ENCODE measurements at places on chromosomes 12 and 14.
A peak's percentile ranks its signal among the peaks of the same experiment; 100 is the strongest.

DNA sequence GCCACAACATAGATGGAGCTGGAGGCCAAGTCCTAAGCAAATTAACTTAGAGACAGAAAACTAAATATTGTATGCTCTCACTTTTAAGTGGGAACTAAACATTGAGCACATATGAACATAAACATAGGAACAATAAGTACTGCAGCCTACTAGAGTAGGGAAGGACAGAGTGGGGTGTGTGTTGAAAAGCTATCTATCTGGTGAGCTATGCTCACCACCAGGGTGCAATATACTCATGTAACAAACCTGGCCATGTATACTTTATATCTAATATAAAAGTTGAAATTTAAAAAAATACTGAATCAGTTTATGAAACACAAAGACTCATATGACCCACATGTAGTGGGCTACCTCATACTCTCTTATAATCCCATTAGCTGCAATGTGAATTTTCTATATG lies 1305.0 kb downstream of the LRFN5 start:
- no peak for DNase-seq

DNA sequence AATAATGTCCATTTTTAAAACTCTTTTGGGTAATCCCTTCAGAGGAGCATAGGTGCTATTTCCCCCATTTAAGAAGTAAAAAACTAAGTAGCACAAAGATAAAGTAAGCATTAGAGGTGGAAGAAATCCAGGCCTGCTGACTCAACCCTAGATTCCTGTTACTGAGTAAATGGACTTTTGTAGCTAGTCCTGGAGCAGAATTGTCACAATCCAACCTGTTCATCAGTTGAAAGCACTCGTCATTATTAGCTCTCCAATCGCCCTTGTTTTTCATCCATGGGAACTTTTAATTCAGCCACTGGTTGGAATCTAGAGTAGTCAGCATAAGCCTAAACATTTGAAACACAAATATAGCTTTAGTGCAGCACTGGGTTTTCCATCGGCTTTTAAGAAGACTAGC lies 139.5 kb upstream of the AMIGO2 start:
- DNase-seq, result no peak

- DNase-seq, result no peak
Measured at GRCh38 chr12:107518868-107519267, 166.7 kb upstream of the PWP1 start.

GRCh38 chr12:124865728-124866127 lies 2.1 kb upstream of the SCARB1 start:
- DNase-seq, result no peak

DNA sequence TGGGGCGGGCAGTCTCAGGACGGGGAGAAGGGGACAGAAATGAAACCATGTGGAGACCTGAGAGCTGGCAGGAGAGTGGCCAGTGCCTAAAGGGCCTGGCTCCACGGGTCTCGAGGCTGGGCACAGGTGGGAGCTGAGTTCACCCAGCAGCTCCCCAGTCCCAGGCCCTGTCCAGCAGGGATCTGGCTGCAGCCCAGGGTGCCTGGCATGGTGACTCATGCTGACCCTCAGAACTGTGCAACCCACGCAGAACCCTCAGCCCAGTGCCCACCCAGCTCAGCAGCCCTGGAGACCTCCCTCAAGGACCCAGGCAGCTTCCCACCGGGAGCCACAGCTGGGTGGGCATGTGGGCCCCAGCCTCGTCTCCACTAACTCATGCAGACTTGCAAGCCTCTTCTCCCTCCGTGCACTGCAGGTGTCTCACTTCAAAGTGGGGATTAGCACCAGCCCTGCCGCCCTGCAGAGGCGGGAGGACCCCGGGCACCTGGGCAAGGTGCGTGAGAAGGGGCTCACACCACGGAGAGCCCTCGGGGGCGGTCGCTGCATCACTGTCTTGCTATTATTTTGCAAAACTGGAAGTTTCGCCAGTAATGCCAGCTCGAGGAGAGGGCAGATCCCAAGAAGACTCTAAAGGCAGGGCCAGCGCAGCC lies 46.3 kb downstream of the CCNK start:
- no peak for DNase-seq

DNA sequence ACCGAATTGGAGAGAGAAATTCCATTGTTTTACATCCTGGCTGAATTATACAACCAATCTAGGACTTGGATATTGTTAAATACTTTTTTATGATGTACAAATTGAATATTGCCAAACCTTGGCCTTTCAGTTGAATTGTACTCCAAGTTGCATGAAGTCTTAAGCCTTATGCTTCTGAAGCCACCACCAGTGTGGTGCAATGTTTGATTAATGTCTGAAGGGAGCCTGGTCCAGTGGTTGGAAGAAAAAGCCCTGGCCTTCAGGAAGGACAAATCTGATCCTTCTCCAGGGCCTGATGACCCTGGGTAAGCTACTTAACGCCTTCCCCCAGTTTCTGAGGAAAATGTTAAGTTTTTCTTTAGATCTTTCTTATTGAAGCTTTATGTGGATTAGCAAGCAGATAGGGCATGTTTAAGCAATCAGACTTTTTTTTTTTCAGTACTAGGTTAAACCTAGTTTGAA lies 72.0 kb downstream of the PAPOLA start:
- DNase-seq, result no peak

DNA sequence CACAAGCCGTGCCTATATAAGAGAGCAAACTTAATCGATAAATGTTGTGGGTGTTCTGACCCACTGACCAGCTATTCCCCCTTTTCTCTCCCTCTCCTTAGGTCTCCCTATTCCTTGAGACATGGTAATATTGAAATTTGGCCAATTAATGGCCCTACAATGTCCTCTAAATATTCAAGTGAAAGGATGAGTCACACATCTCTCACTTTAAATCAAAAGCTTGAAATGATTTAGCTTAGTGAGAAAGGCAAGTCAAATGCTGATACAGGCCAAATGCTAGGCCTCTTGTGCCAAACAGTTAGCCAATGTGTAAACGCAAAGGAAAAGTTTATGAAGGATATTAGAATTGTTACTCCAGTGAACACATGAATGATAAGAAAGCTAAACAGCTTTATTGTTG lies 102.2 kb upstream of the CPNE8 start:
- DNase-seq, result no peak

- DNase-seq, result no peak
Measured at GRCh38 chr12:70842136-70842535, 78.4 kb downstream of the PTPRR start.

GRCh38 chr14:52609445-52610044 lies 56.9 kb downstream of the GPR137C start:
- DNase-seq, result no peak

DNA sequence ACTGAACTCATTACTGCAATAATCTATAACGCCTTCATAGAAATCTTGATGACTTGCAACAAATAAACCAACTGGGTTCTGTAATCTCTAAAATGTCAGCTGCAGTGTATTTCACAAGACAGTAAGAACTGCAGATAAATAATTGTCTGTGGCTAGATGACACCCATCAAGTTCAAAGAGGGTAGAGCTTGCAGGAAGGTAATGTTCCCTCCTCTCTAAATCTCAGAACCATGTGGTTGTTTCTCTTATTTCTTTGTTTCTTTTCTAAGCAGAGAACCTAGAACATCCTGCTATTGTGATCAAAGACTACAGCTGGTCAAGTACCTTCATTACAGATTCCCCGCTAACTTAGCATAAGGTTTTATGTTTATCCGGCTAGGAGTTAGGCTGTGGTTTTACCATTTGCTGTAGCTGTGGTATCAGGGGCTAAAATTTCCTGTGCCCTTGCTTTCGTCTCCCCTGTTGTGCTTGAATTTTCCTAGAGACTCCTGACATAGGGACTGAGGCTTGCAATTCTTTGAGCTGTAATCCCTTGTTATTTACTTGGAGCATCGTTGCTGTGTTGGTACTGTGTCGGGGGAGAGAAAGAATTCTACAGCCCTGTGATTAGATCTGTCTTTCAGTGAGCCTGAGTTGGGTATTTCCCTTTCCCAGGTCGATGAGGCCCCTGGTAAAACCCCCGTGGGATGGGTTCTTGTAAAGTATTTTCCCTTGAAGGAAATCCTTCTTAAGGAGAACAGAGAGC lies 253.1 kb upstream of the BTG1 start:
- no peak for DNase-seq

DNA sequence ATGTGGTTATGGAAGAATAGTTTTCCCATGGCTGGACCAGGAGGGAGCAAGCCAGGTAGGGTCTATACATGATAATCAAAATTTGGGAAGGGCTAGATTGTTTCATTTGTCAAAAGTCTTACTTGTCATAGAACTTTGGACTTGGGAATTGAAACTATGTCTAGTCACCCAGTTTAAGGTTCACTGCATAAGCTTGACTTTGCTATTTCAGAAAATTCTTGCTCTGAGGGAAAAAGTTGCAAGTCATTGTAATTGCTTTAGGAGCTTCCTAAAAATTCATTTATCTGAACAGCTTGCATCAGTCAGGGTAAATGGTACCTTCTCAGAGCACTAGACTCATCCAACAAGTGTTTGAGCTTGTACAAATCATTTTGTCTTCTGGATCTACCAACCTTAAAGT lies 1194.7 kb downstream of the GALC start:
- no peak for DNase-seq

DNA sequence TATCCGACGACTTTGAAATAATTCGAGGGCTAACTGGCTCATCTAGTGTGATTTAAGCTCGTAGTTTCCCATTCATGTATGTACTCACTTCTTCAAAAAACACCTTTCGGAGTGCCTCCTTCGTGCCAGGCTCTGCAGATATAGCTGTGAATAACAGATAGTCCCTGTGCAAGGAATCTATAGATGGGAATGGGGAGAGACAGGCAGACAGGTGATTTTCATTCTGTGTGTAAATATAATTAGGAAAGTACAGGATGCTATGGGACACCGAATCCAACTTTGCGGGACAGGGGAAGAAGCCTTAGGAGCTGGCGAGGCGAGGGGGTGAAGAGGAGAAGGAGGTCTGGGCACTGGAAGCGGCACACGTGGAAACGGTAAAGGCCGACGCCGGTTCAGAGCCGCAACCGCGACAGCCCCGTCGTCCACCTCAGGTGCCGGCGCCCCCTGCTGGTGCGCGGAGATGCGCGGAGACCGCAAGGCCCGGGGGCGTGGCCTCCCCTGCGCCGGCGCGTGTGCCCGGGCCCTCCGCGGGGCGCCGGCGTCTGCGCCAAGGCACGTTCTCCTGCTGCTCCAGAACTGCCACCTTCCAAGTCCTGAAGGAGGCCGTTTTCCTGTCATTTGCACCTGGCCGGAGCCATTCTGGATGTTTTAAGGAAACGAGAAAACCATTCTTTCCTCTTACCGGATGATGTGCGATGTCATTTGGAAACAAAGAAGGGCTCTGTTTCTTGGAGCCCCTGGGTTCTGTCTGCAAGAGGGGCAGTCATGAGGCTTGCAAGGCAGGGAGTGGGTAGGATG lies 18.0 kb upstream of the CACNA1C start:
- DNase-seq, result peak; percentile 58

- DNase-seq, result no peak
Measured at GRCh38 chr14:104819361-104819781, 18.5 kb downstream of the ZBTB42 start.

DNA sequence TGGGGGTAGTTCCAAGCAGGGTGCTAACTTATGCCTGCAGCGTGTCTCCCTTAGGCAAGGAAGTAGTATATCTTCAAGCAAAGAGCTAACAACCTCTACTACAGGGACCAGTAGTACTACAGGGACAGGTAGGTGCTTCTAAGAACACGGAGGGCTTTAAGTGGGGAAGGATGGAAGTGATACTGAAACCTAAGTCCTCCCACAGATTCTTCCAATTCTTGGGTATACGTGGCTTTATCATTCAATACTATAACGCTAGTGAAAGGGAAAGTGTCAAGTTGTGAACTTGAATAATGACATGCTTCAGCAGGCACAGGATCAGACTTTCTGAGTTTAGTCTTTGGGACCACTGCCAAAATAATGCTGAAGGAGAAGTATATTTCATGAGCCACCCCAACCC lies 241.7 kb downstream of the CEP128 start:
- DNase-seq, result no peak

GRCh38 chr12:127174881-127175280 lies 1092.1 kb upstream of the TMEM132C start:
- DNase-seq, result no peak

- DNase-seq, result no peak
Measured at GRCh38 chr12:14394317-14395073, 29.0 kb downstream of the ATF7IP start.

DNA sequence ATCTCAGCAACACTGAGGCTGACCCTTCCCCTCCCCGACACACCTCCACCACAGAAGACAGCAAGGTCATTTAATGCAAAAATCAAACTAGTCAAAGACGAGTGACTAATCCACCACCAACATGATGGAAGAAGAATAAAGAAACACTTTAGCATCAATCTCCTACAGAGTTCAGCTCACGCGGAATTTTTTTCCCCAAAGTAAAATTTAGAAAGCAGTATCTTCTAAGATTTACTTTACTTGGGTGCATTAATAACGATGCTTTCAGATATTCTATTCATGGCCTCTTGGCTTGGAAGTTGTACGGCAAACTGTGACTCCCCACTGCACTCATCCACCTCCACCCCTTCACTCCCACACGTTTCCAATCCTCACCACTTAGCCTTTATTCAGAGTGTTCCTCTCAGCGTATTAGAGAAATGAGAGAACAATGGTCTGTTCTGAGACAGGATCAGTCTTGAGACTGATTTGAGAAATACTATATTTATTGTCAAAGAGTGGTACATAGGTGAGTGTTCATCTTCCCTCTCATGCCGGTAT lies 1.9 kb downstream of the EGLN3 start:
- no peak for DNase-seq

DNA sequence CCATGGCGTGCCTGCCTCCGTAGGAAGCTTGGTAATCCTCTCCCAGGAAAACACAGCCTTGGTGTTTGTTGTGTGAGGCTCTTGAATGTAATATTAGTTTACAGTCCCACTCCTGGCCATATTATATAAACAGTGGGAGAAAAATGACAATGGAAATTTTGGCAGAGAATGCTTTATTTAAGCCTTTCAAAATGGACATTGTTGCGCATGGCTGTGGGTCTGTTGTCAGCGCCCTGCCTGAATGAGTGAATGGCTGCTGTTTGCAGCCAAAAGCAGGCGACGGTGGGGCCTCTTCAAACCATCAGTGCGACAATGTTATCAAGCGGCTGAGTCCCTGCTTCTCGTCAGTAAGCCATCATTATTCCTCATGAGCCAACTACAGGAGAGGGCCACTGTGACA lies 201.8 kb upstream of the RMST start:
- DNase-seq, result no peak

DNA sequence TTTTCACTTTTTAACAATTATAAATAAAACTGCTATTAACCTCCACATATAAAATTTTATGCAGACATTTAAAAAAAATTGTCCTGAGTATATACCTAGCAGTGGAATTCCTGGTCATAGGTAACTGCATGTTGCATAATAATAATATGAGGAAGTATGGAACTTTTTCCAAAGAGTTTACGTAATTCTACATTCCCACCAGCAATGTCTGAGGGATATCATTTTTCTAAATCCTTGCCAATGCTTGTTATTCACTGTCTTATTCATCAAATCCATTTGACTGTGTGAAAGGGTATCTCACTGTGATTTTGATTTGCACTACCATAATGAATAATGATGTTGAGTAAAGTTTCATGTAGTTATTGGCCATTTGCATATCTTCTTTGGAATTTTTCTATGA lies 393.8 kb downstream of the LRFN5 start:
- no peak for DNase-seq
